Astrocyte (in vitro differentiated cells and primary cell): ENCODE measurements at places on chromosomes 7 and 10. TPM values are rescaled to one million over a fixed set of nuclear protein-coding genes. Genes with fewer than 3 reads are reported as not detected.
A peak's percentile ranks its signal among the peaks of the same experiment; 100 is the strongest.

Gene KEL
- total RNA-seq, result 0.96 TPM in 1 of 2 replicates, not detected in the other

DNA sequence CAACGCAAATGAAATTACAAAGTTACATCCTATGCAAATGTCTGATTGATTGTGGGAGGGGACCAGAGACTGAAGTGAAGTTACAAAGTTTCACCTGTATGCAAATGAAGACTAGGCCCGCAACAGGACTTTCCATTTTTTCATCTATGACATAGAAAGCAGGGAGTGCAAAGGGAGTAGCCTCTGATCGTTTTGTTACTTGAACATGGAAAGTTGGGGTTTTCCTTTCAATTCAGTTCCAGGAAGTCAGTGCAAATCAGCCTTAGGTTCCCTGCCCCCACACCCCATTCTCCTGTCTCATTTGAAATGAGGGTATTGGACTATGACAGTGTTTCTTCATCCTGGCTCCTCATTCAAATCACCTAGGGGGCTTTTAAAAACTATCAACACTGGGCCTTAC is 96.9 kb upstream of the HABP2 start:
- no peak overlapping the region for H3K4me3 ChIP-seq
- H3K36me3 ChIP-seq, result no peaks in the 10 kb centered on the region
- peaks cover 6% of the 10 kb centered on the region for H3K4me1 ChIP-seq
- DNase-seq, result no peak

Gene CCZ1
- 67.7 and 69.2 TPM in 2 replicates for total RNA-seq

DNA sequence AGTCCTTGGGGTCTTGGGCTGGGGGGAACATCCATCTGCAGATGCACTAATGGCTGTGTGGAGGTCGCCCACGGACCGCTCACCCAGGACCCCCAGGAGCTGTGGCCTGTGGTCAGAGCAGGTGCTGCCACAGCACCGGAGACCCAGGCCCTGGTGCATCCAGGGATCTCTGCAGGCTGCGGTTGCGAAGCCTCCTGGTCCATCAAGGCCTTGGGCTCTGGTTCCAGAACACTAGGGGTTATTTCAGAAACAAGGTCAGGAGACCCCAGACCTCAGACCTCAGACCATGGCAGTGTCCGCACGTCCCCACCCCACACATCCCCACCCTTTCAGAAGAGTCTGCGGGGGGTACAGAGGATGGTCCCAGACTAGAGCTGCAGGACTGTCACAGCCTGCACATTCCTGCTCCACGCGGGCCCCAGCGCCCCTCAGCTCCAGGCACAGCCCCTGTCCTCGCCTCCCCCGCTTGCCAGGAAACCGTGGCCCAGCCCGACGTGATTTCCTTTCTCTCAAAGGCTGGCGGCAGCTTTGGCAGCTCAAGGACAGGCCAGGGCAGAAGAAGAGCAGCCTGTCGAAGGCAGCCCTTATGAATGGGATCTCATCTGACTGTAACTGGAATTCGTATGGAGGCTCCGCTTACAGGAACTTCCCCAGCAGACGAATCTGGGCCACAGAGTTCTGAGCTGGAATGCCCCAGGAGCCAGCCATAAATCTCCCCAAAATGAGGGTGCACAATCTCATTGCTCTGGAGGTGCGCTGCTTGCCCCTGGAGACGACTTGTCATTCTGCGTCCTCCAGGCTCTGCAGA is 136.2 kb upstream of the RET start:
- H3K36me3 ChIP-seq, result no peaks in the 10 kb centered on the region
- H3K27ac ChIP-seq, result no peak overlapping the region
- H3K4me3 ChIP-seq, result no peak overlapping the region
- no peak for DNase-seq

Gene HECTD2
- total RNA-seq, result 11.9 and 15.4 TPM in 2 replicates

Gene LIPF
- total RNA-seq, result not detected in 2 replicates

- no peaks in the 10 kb centered on the region for H3K36me3 ChIP-seq
- DNase-seq, result no peak
- no peaks in the 10 kb centered on the region for H3K4me1 ChIP-seq
- H3K27me3 ChIP-seq, result no peaks in the 10 kb centered on the region
- H3K27ac ChIP-seq, result no peak overlapping the region
Measured at GRCh38 chr7:135914346-135914745, 62.8 kb downstream of the MTPN start.

DNA sequence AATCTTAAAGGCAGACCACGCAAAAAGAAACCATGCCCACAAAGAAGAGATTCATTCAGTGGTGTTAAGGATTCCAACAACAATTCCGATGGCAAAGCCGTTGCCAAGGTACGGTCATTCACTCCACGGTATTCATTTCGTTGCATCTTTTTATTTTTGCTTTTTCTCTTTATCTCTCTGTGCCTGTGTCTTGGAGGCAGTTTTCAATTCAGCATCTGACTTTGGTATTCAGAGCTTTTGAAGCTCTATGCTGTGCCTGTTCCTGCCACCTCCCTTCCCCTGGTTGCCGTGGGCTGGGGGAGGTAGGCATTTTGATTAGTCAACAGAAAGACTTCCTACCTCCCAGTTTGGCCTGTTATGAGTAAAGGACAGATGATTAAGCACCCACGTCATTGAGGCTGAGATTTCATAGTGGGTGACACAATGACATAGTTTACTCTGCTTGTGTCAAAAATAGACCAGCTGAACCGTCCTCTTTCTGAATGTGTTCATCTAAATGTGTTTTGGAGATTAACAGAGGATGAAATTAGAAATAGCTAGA is 149.5 kb downstream of the ARID5B start:
- H3K27ac ChIP-seq, result peak overlapping the region; percentile 97
- peak overlapping the region; percentile 96 for H3K4me3 ChIP-seq
- H3K36me3 ChIP-seq, result peaks cover 47% of the 10 kb centered on the region
- peak; percentile 96 for DNase-seq

Gene TFEC
- 1.4 and 1.8 TPM in 2 replicates for total RNA-seq

Gene AMZ1
- 3.4 and 5.7 TPM in 2 replicates for total RNA-seq

Gene MLXIPL
- 0.41 TPM in 1 of 2 replicates, not detected in the other for total RNA-seq

- no peaks in the 10 kb centered on the region for H3K27me3 ChIP-seq
- DNase-seq, result no peak
- peaks cover 17% of the 10 kb centered on the region for H3K4me1 ChIP-seq
- H3K27ac ChIP-seq, result no peak overlapping the region
- H3K36me3 ChIP-seq, result peaks cover 36% of the 10 kb centered on the region
Measured at GRCh38 chr7:76352193-76352592, 6.6 kb downstream of the YWHAG start.

DNA sequence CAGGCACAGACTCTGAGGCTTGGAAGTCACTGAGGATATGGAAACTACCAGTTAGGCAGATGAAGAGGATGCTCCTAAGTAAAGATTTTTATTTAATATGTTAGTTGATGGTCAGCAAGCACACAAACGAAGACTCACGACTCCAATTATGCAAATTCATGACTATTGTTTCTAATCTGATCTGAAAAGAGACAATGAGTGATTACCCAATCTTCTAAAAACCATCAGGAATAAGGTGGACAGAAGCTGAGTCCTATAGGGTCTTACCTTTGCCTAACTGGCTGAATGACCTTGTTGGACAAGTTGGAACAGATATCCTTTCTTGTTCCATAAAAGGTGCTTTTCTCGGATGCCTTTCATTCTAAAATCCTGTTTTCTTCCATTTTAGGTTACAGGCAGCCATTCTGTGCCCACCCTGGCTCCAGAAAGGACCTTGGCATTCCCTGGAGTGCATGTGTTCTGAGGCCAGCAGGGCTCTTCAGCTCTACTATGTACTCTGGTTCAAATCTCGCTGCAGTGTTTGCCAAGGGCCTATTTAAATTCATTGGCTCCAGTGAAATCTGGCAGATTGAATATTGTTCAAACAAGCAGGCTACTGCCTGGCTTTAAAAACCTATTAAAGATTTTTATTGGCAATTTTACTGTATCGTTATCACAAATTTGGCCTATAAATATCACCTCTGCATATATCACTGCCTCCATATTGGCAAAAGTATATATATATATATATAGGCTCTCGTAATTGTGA is 77.5 kb downstream of the SLC25A13 start:
- no peak for DNase-seq
- H3K4me1 ChIP-seq, result no peaks in the 10 kb centered on the region
- H3K36me3 ChIP-seq, result no peaks in the 10 kb centered on the region
- H3K27me3 ChIP-seq, result no peaks in the 10 kb centered on the region

GRCh38 chr10:11886851-11887250 is 63.7 kb downstream of the PROSER2 start:
- H3K27me3 ChIP-seq, result no peaks in the 10 kb centered on the region
- H3K27ac ChIP-seq, result no peak overlapping the region
- no peaks in the 10 kb centered on the region for H3K36me3 ChIP-seq

GRCh38 chr10:16952610-16953009 is 135.4 kb upstream of the RSU1 start:
- no peak for DNase-seq
- H3K36me3 ChIP-seq, result no peaks in the 10 kb centered on the region
- H3K4me1 ChIP-seq, result peaks cover 22% of the 10 kb centered on the region

Gene OR6V1
- not detected in 2 replicates for total RNA-seq

GRCh38 chr10:101131962-101132635 is 999 bp downstream of the TLX1 start:
- no peak overlapping the region for H3K27ac ChIP-seq
- no peak overlapping the region for H3K4me3 ChIP-seq
- DNase-seq, result no peak
- no peaks in the 10 kb centered on the region for H3K36me3 ChIP-seq

GRCh38 chr7:140738280-140738679 is 41.8 kb downstream of the NDUFB2 start:
- H3K36me3 ChIP-seq, result no peaks in the 10 kb centered on the region
- H3K4me3 ChIP-seq, result no peak overlapping the region
- no peaks in the 10 kb centered on the region for H3K4me1 ChIP-seq
- no peaks in the 10 kb centered on the region for H3K27me3 ChIP-seq

Gene PMS2
- total RNA-seq, result 15.3 and 17.8 TPM in 2 replicates

DNA sequence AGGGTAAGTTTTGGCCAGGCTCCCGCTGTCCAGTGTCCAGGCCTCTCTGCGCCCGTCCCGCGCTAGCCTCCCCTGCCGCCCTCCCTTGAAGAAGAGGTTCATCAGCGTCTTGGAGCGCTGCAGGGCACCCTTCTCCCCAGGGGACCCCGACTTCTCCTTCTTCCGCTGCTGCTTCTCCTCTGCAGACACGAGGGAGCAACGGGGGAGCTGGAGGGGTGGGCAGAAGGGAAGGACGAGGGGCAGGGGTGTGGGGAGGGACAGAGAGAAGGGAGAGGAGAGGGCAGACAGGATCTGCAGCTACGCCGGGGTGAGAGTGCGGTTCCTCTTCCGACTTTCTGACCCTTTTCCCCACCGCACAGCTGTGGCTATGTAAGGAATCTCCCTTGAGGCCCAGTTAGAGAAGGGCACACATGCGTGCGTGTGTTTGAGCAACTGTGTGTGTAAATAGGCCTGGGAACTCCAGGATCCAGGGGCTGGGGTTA is 12.8 kb downstream of the PDZD7 start:
- H3K4me1 ChIP-seq, result peaks cover 29% of the 10 kb centered on the region
- H3K27me3 ChIP-seq, result no peaks in the 10 kb centered on the region
- no peaks in the 10 kb centered on the region for H3K36me3 ChIP-seq
- DNase-seq, result no peak

DNA sequence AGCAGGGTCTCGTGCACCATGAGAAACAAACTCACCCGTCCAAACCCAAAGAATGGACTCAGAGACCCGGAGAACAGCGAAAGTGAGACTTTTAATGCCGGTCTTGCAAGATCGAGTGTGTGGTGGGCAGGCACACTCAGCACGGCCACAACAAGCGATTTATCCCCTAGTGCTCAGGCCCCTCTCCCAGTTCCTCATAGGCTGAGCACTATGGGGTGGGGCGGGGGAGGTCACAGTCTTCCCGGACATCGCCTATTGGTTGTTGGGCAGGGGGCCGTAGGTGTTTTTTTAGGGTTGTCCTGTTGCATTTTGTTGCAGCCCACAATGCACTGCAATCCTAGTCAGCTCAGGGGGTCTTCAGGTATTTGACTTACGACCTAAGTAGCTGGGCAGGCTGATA is 608.3 kb upstream of the FOXK1 start:
- no peaks in the 10 kb centered on the region for H3K36me3 ChIP-seq
- DNase-seq, result no peak
- H3K4me3 ChIP-seq, result no peak overlapping the region
- no peaks in the 10 kb centered on the region for H3K27me3 ChIP-seq

GRCh38 chr7:27235387-27236311 is 7.0 kb upstream of the EVX1 start:
- peak overlapping the region; percentile 28 for H3K4me3 ChIP-seq
- no peaks in the 10 kb centered on the region for H3K36me3 ChIP-seq
- no peak overlapping the region for H3K27ac ChIP-seq
- H3K4me1 ChIP-seq, result peaks cover 8% of the 10 kb centered on the region

- no peak overlapping the region for H3K4me3 ChIP-seq
- H3K4me1 ChIP-seq, result no peaks in the 10 kb centered on the region
- peaks cover 4% of the 10 kb centered on the region for H3K27me3 ChIP-seq
- H3K36me3 ChIP-seq, result no peaks in the 10 kb centered on the region
Measured at GRCh38 chr7:359766-360361, 69.9 kb downstream of the FOXL3 start.

Gene GNAI1
- 32.9 and 35.5 TPM in 2 replicates for total RNA-seq

DNA sequence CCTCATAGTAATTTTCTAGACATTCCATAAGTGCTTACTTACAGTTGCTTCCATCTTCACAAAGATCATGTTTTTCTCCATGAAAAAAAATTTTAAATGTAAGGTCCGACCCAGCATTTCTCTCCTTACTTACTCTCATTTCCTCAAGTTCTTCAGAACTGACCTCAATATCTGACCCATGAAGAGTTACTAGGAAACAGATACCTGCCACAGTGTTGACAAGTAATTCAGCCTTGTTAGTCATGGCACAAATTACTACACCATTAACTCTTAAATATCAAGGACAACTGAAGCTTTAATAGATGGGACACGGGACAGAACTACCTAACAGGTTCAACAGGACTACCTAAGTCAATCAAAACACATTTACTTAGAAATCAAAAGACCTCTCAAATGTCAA is 316.2 kb downstream of the POM121L12 start:
- no peak overlapping the region for H3K4me3 ChIP-seq
- no peaks in the 10 kb centered on the region for H3K4me1 ChIP-seq
- no peak overlapping the region for H3K27ac ChIP-seq

Gene NUDT13
- 2.2 and 2.4 TPM in 2 replicates for total RNA-seq

Gene GET4
- 32.1 and 43.0 TPM in 2 replicates for total RNA-seq

- peaks cover 27% of the 10 kb centered on the region for H3K4me1 ChIP-seq
- no peak overlapping the region for H3K27ac ChIP-seq
- no peaks in the 10 kb centered on the region for H3K36me3 ChIP-seq
- H3K27me3 ChIP-seq, result peaks cover 59% of the 10 kb centered on the region
- H3K4me3 ChIP-seq, result no peak overlapping the region
- no peak for DNase-seq
Measured at GRCh38 chr7:155807065-155807671, 5.1 kb downstream of the SHH start.

Gene EBLN1
- not detected in 2 replicates for total RNA-seq

Gene IQUB
- 0.50 and 0.59 TPM in 2 replicates for total RNA-seq

Gene TACC2
- 16.5 and 22.0 TPM in 2 replicates for total RNA-seq
